Amygdala (tissue), 56 donors: ENCODE measurements at places on chromosomes 12 and 14.

GRCh38 chr12:11798006-11798708, 148.7 kb downstream of the ETV6 start:
- DNase-seq: no peak

DNA sequence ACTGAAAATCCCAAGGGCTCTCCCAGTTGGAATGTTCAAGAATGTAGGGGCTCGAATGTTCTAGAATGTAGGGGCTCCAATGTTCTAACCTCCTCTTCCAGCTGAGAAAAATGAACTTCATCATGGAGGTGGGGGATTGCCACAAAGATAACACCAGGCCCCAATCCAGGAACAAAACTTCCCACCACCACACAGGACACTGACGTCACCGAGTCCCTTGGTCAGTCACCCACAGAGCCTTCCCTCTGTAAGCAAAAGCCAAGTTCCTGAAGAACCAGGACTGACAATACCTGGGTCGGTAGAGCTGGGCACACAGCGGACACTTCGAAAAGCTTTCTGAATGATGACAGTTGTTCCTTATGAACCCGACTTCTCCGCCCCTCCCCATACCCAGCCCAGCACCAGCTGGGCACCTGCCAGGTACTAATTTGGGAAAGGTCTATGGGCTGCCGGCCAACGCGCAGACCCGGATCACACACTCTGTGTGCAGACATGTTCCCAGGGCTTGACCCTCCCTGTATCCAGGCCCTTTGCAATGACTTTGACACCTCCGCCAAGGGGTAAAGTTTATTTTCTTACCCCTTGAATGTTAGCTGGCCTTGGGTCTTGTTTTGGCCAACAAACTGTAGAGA, 18.9 kb downstream of the ITPK1 start:
- no peak for DNase-seq

- DNase-seq: no peak
Observed at GRCh38 chr14:50210074-50210473, 21.3 kb downstream of the SOS2 start.

DNA sequence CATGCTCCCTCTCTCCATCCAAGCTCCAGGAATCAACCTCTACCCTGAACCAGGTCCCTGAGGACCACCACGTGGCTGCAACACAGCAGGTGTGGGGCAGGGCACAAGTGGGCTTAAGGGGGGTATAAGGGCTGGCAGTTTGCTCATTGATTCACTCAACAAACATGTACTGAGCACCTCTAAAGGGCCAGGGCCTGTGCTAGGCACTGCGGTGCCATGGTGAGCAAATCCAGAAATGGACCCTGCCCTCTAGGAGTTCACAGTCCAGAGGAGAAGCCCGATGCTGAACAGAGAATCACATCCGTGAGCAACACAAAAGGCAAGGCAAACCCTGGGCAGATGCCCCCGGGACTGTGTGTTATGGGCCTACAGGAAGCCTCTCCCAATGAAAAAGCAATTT, 6.5 kb upstream of the AQP2 start:
- DNase-seq: no peak

DNA sequence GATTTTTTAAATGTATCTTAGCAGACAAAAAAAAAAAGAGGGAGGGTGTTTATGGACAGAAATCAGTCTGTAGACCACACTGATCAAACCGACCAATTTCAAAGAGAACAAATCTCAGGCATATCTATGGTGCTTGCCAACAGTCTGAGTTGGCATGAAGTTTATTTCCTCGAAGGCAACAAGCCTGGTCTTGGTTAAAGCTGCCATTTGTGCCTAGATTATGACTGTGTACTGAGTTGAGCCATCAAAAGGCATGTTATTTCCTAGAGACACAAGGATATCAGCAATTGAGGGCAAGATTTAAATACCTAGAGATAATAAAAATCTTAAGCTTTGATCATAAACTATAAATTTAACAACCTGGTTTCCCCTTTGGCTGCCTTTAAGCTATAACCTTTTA, 119.2 kb downstream of the SLC2A13 start:
- DNase-seq: no peak

DNA sequence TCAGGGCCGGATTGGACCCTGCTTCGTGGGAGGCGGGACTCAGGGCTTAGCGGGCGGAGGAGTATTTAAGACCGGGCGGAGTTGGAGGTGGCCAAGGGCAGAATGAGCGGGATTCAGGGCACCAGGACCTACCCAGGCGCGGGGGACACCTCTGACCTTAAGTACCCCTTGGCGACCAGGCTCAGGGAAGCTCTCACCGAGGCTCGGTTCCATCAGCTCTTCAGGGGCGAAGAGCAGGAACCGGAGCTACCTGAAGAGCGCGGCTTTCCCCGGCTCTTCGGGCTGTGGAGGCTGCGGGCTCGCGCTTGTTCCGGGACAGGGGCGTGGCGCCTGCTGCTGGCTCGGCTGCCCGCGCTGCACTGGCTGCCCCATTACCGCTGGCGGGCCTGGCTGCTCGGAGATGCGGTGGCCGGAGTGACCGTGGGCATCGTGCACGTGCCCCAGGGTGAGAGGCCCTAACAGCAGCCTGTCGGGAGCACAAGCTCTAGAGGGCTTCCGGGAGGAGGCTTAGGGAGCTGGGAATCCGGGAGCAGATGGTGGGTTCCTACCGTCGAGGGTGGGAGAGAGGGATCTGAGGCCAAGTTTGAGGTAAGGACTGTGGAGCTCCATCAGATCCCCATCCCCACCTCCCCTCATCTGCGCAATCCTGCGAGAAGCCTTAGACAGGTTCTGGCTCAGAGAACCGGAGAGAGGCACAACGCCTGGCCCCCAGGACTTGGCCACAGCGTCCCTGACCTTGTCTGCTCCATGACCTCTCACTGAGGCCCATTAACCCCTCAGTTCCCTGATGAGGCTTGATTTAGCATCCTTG, 8.4 kb downstream of the ARHGEF25 start:
- DNase-seq: no peak

- no peak for DNase-seq
Observed at GRCh38 chr12:118357257-118358007, 15.3 kb downstream of the TAOK3 start.

- no peak for DNase-seq
Observed at GRCh38 chr14:45066667-45067066, 17.2 kb upstream of the PRPF39 start.

DNA sequence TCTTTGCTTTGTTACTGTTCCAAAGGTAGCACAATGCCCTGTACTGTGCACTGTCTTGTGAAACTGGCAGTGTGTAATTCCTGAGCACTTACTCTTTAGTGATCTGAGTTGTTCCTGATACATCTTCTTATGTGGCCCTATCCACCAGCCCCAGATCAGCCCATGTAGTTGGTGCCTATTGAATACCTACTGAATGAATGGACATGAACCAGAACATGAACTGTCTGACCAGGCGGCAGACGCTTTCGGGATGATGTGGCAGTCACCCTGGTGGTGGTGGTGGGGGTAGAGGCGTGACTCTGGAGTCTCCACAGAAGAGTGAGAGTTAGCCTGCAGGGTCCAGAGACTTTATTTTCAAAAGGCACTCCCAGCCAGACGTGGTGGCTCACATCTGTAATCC, 46.6 kb upstream of the PAPOLA start:
- DNase-seq: no peak

GRCh38 chr14:99509871-99510555, 28.8 kb downstream of the CCNK start:
- DNase-seq: no peak

GRCh38 chr14:43172899-43173548, 1334.1 kb downstream of the FSCB start:
- no peak for DNase-seq
